ENCODE measurements at places on chromosomes 11 and 22.

DNA sequence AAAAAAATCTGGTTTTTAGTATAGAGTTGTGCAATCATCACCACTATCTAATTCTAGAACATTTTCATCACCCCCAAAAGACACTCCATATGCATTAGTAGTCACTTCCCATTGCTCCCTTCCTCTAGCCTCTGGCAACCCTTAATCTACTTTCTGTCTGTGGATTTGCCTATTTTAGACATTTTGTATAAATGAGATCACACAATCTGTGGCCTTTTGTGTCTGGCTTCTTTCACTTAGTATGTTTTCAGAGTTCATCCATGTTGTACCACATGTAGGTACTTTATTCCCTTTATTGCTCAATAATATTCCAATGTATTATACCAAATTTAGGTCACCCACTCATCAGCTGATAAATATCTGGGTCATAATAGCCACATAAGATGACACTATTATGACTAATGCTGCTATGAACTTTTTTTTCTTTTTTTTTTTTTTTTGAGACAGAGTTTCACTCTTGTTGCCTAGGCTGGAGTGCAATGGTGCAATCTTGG, 67.5 kb upstream of the SCUBE2 start:
- no peak for DNase-seq

- no peak for DNase-seq
Observed at GRCh38 chr11:68212421-68213134, 518 bp downstream of the KMT5B start.

DNA sequence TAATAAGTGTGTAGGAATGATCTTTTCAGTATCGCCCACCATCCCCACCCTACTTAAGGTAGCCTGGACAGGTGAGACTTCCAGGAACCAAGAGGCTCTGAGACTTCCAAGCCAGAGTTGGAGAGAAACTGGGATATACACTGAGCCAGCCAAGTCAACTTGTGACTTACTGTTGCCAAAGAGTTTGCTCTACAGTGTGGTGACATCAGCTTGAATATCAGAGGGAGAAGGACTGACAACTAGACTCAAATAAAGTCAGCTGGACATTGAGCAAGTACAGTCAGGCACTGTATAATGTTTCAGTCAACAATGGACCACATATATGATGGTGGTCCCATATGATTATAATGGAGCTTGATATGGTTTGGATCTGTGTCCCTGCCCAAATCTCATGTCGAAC, 1.2 kb upstream of the MMP10 start:
- DNase-seq = no peak

- no peak for DNase-seq
Observed at GRCh38 chr11:5252192-5252918, 2.2 kb downstream of the HBG2 start.

DNA sequence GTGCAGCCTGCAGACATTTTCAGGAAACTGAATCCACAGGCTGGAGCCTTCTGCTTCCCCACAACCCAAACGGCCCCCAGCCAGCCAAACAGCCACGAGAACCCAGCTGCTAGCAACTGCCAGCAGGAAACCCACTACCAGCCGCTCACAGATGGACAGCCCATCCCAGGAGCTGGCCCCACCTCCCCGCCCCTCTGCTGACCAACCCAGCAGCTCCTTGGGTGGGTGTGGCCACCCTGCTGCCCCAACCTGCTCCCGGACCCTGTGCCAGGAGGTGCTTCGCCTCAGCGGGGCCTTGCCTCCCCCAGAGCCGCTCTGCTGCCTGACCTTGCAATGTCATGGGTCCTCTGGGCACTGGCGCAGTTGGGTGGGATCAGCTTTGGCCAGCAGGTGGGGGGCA, 8.2 kb upstream of the CCDC188 start:
- DNase-seq = no peak
